ENCODE measurements at places on chromosomes 6 and 20.

DNA sequence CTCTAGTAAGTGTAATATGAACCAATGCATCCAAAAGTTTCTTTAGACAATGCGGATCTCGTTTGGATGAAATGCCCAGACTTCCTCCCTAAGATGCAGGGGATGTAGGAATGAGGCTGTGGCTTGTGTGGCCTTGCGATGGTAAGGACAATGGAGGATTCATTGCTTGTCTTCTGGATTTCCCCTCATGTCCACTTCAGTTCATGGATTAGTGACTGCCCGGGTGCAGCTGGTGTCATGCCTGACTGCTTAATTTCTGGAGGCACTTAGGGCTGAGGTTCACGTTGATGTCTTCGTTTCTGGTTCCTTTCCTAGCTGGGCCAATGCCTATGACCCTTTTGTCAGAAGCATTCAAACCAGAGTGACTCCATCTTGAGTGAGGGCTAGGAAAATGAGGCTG lies 93.8 kb downstream of the SCP2D1 start:
- no peak for DNase-seq

- no peak for DNase-seq
Measured at GRCh38 chr6:3355358-3356055, 96.8 kb downstream of the PSMG4 start.

GRCh38 chr6:32700391-32701040 lies 34.1 kb upstream of the HLA-DQB1 start:
- DNase-seq, result no peak

DNA sequence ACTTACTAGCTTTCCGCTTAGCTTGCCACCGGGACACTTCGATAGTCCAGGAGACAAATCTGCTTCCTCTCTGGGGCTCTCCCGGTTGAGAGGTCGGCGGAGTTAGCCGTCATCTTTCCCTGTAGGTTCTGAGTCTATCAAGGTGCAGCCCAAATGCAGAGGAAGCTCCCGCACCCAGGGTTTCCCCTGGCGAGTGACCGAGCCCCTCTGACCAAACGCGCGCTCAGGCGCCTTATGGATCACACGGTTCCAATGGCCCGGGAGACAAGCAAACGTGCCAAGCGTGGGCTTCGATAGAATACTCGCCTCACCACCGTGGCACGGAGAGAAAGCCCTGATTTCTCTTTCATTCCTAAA lies 15.8 kb upstream of the FOXC1 start:
- no peak for DNase-seq

- DNase-seq, result no peak
Measured at GRCh38 chr6:47634210-47635047, 64.0 kb upstream of the ADGRF4 start.

GRCh38 chr6:133165235-133165634 lies 75.9 kb upstream of the EYA4 start:
- no peak for DNase-seq

DNA sequence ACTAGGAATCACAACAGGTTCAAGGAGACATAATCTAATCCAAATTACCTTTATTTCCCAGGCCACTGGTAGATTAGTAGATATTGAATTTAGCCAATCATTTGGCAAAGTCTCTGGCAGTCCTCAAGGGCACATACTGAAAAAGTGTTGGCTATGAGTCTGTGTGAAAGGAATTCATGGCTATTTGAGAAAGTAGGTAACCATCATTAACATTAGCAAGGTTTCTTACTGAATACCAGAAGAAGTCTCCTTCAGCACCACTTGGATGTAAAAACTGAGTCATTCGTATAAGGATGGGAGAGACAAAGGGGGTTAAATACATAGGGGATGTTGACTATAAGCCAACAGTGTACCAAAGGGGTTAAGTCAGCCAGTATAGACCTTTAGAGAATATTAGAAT lies 36.7 kb downstream of the AGPAT4 start:
- DNase-seq, result no peak

GRCh38 chr6:53578371-53578770 lies 33.5 kb upstream of the GCLC start:
- DNase-seq, result no peak

Measured in stimulated activated CD4-positive, alpha-beta T cell treated with anti-CD3 and anti-CD28 coated beads, Interleukin-15, amount 100 ng/mL, for 1 hour (primary cell).